ENCODE measurements at places on chromosomes 2 and 18. TPM values are rescaled to one million over a fixed set of nuclear protein-coding genes. Genes with fewer than 3 reads are reported as not detected.

The C1QL2 gene
- not detected for total RNA-seq

The MC5R gene
- 0.69 TPM for total RNA-seq

The RSAD2 gene
- total RNA-seq: 6.9 TPM

The LOXHD1 gene
- total RNA-seq: not detected

The TMEM17 gene
- 2.6 TPM for total RNA-seq

The CRYGC gene
- not detected for total RNA-seq

The XIRP2 gene
- total RNA-seq: 0.10 TPM

The SPATA3 gene
- total RNA-seq: not detected

The MLPH gene
- total RNA-seq: not detected

The CABYR gene
- not detected for total RNA-seq

- no peak for DNase-seq
These were observed 86.5 kb downstream of the ACKR3 start for GRCh38 chr2:236656166-236656565.

DNA sequence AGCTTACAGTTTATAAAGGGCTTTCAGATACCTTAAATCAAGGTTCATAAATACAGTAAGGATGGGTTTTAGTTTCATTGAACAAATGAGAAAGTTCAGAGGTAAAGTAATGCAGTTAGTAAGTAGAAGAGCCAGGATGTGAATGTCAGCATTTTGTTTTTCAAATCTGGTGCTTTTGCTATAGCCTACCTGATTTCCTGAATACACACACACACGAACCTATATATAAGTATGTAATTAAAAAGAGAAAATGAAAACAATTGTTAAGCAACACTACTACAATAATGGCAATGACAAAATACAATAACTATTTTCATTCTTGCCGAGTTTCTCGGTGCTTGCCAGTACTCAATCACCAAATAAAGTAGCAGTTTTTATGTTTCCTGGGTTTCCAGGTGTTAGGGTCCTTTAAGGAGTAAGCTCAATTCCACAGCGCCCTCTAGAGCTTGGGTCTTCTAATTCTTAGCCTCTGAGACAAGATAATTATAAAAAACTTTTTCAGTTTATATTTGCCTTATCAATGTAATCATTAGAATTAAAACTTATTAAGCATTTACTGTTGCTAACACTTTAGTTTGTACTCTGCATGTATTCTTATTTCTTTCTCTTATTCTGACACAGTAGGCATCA lies 512.9 kb upstream of the ACVR2A start:
- peak; percentile 6 for DNase-seq

DNA sequence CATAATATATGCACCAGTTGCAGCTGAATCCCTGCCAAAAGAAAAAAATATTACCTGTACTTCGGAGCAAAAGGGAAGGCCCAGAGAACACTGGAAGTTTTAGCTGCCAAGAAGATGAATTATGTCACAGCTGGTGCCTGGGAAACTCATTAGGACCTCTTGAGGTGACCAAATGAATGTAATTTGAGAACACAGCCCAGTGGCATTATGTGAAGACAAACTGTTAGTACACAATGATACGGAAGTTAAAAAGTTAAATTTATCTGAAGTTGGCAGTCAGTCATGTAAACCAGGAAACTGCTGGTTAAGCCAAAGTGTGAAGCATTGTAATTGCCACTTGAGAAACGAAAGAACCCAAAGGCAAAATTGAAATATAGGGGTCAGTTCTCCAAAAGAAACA lies 80.7 kb downstream of the EML4 start:
- DNase-seq: no peak

GRCh38 chr2:101843471-101843870 lies 146.0 kb downstream of the MAP4K4 start:
- no peak for DNase-seq

GRCh38 chr2:176126929-176127773 lies 2.4 kb upstream of the HOXD8 start:
- DNase-seq: peak; percentile 23

GRCh38 chr2:133438026-133438425 lies 130.2 kb downstream of the NCKAP5 start:
- DNase-seq: no peak

GRCh38 chr2:46381263-46381849 lies 84.1 kb downstream of the EPAS1 start:
- peak; percentile 66 for DNase-seq

DNA sequence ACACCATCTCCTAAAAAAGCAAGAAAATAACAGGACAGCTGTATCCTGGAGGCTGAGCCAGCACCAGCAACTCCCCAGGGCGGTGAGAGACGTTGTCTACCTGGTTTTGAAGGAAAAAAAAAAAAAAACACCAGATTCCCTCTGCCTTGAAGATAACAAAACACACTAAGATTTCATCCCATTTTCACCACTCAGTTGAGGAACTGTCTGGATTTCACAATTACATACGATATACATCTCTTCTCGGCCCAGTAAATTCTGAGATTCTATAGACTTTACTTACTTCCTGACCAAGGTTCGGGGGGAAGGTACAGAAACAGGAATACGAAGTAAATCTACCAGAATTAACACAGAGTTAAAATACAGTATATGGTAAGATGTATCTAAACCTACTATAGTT lies 8.5 kb downstream of the ZNF516 start:
- no peak for DNase-seq

- DNase-seq: no peak
These were observed 17.3 kb upstream of the B3GNT7 start for GRCh38 chr2:231378026-231378722.

DNA sequence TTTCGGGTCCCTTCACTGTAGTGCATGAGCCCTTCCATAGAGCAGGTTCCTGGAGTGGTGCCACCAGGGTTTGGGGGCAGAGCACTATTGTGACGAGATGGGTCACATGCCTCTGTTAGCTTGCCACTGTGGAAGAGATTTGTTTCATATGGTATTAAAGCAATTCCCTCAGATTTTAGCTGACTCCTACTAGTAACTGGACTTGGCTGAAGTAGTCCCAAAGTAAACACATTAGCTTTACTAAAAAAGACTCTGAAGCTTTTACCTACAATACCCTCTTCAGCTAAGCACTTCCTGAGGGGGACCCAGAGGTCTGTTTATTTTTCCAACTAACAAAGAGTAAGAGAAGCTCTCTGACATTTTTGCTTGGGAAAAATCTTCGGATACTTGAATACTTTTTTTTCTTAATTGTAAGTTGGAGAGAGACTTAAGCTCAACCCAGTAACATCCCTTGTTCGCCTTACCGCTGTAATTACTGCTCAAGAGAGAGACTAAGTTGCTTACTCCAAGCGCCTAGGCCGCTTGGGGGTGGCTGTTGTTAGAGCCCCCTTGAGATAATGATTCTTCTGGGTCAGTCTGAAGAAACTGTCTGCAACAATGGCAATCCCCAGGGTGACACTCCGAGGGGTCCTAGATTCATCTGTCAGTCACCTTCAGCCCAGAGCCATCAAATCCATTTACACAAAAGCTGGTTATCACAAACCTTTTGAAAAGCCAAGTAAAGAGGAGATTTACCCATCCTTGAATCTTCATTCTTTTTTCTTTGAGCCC lies 177.4 kb downstream of the FIGN start:
- DNase-seq: no peak

GRCh38 chr2:214019973-214020345 lies 390.9 kb upstream of the VWC2L start:
- DNase-seq: no peak

DNA sequence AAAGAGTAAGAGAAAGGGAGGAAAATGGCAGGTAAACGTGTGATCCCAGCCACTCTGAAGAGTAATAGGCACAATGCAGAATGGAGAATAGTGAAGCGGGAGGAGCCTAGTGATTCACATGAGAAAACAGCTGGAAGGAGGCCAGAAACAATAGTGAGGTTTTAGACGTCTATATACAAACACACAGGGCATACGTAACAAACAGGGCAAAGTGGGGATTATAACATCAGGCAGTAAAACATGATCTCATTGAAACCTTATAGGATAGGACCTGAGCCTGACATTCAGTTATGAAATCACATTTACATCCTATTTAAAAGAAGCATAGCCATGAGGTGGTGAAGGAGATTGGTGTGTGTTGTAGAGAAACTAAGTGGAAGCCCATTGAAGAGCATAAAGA lies 33.0 kb upstream of the GATA6 start:
- DNase-seq: no peak

DNA sequence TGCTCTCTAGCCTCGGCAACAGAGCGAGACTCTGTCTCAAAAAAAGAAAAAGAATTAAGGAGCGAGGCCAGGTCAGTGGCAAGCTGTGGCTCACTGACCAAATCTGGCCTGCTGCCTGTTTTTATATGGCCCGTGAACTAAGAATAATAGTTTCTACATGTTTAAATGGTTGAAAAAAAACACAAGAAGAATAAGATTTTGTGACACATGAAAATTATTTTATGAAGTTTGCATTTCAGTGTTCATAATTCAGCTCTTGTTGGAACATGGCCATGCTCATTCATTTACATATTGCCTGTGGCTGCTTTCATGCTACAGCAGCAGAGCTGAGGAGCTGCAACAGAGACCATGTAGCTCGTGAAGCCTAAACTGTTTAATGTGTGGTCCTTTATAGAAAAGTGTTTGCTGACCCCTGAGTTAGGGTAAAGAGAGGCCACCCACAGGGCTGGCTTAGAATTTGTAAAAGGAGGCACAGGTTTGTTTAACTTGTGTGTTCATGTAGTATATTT lies 59.5 kb downstream of the MFSD6 start:
- DNase-seq: peak; percentile 28

DNA sequence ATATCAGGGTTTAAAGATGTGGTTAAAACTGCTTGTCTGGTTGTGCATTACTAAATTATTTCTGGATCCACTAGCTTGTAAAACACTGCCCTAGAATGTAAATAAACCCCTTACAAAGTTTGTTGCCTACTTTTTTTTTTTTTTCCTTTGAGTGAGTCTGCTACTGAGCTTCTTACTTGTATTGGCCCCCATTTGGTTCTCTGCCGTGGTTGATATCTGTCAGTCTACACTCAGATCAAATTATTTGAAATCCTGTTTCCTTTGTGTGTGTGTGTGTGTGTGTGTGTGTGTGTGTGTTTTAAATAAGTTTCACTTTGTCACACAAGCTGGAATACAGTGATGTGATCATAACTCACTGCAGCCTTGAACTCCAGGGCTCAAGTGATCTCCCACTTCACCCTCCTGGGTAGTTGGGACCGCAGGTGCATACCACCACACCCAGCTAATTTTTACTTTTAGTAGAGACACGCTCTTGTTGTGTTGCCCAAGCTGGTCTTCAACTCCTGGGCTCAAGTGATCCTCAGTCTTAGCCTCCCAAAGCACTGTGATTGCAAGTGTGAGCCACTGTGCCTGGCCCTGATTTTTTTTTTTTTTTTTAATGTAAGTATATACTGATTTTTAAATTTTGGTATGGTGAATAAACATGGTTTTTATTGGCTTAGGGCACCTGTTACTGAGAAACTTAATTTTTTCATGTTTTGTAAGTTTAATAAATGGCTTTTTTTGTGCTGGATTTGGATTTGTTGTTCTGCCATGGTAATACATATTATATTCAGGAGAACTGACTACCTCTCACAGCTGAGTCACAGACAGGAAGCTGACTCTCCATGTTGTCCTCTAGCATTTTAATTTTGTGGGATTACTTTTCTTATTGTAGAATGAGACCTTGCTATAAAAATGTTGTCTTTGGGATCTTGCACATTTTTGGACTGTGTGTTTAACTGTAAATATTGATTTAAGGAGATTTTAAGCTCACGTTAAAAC lies 48.5 kb downstream of the MAP4K4 start:
- peak; percentile 49 for DNase-seq

- DNase-seq: no peak
These were observed 46.2 kb downstream of the PARD6G start for GRCh38 chr18:80200932-80201672.

DNA sequence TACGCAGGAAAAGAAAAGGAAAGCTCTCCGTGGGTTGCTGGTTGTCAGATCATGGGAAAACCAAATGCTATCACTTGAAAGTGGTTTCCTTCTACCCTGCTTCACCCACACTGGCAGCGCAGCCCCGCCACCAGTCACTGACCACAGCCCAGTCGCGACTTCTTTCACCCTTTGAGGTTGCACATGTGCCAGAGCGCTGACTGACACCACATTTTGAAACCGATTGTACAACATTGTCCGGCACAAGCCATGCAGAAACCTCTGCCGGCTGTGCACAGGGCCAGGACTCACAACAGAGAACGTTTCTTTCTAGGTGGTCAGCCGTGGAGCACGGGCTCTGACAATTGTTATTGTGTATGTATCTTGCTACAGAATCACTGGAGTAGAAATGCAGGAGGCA lies 827.2 kb upstream of the POU3F3 start:
- peak; percentile 0 for DNase-seq

GRCh38 chr2:174326161-174327020 lies 8.4 kb upstream of the SP9 start:
- DNase-seq: no peak

DNA sequence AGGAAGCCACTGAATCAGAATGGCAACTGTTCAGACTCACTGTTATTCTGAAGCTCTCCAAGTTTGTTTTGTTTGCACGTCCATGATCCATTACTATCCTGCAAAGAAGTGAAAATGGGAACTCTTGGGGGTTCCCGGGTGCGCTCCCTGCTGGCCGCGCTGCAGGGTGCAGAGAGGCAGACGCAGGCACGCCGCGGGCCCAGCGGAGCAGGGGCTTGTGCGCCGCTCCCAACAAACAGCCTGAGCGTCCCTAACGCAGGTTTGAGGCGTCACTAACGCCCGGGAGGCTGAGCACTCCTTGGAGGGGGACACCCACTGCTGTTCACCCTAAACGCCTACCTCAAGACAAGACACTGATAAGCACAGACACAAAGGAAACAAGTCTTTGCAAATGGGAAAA lies 14.3 kb upstream of the PIEZO2 start:
- no peak for DNase-seq

- DNase-seq: no peak
These were observed 88.1 kb downstream of the HRH4 start for GRCh38 chr18:24548583-24548982.

DNA sequence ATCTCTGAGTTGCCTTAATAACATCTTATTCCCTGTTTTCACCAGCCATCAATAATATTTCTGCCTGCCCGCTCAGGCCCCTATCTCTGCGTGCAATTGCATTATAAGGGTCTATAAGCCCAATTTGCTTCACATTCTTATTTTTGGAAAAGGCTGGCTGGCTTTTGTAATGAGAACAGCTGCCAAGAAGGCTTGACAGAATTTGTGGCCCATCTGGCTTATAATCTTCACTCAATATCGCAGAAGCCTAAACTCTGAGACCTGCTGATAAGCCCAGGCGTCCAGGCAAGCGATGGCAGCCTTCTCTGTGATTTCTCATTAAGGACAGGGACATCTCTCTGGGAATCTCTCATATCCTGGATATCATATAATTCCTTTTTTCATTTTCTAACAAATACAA lies 1618.6 kb upstream of the CELF4 start:
- no peak for DNase-seq

DNA sequence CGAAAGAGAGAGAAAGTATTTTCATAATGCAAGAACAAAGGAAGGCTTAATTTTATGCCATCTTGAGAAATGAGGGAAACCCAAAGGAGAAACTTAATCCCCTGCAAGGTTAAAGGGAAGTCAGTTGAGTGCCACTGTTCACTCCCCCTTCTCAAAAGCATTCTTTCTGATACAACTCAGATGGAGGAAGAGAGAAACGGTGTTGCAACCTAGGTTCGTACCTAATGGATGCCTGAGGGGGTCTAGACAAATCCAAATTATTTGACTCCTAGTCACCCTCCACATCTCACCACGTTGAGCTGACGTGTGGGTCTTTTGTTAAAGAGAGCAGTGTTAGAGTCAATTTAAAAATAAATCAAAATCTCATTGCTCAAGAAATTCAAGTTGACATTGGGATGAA lies 52.6 kb upstream of the UNC80 start:
- DNase-seq: no peak

- no peak for DNase-seq
These were observed 480.4 kb downstream of the TGIF1 start for GRCh38 chr18:3930126-3931012.

- DNase-seq: no peak
These were observed 41.4 kb upstream of the ROCK2 start for GRCh38 chr2:11385847-11386246.

GRCh38 chr2:240507060-240507777 lies 50.6 kb downstream of the ANKMY1 start:
- no peak for DNase-seq

Data from MG63 (cell line).